A549 treated with RU486 at 1 μM for 4 hours (cell line): ENCODE measurements at places on chromosomes 7 and 10. TPM values are rescaled to one million over a fixed set of nuclear protein-coding genes. Genes with fewer than 3 reads are reported as not detected.

Gene CUZD1
- 1.3 to 1.8 TPM (median 1.6 TPM) in 5 replicates for total RNA-seq

Gene GPR85
- total RNA-seq = not detected in 5 replicates

Gene ABCF2
- total RNA-seq = 63.8 to 70.3 TPM (median 68.4 TPM) in 5 replicates

Gene ZNF365
- total RNA-seq = 0.92 to 1.2 TPM (median 0.94 TPM) in 5 replicates

Gene PLAC9
- total RNA-seq = 0.46 TPM in 1 of 5 replicates, not detected in the others

Gene FOXI2
- total RNA-seq = not detected in 5 replicates

Gene ATP6V0A4
- total RNA-seq = 0.19 to 0.28 TPM (median 0.22 TPM) in 5 replicates

Gene PON1
- total RNA-seq = 0.44 to 1.0 TPM (median 0.66 TPM) in 5 replicates

Gene TFPI2
- total RNA-seq = 253 to 321 TPM (median 285 TPM) in 5 replicates

Gene ZRANB1
- 6.6 to 10.5 TPM (median 9.5 TPM) in 5 replicates for total RNA-seq

Gene PDE1C
- total RNA-seq = 3.7 to 5.5 TPM (median 4.7 TPM) in 5 replicates

Gene MAGI2
- 0.16 to 0.51 TPM (median 0.36 TPM) in 5 replicates for total RNA-seq

Gene BLVRA
- 68.7 to 82.1 TPM (median 70.9 TPM) in 5 replicates for total RNA-seq

Gene EBLN1
- 0.10 to 0.13 TPM in 2 of 5 replicates, not detected in the others for total RNA-seq

Gene OR6V1
- total RNA-seq = not detected in 5 replicates

Gene CRPPA
- total RNA-seq = 0.27 to 1.3 TPM (median 0.67 TPM) in 5 replicates

Gene ETV1
- total RNA-seq = 2.0 to 4.0 TPM (median 3.0 TPM) in 5 replicates

Gene POLR2J2
- 0.21 to 0.51 TPM (median 0.42 TPM) in 5 replicates for total RNA-seq

Gene P4HA1
- 12.9 to 26.3 TPM (median 21.1 TPM) in 5 replicates for total RNA-seq

Gene FEZF1
- not detected in 5 replicates for total RNA-seq

Gene FRMPD2
- total RNA-seq = 0.02 to 0.11 TPM in 2 of 5 replicates, not detected in the others

Gene ZMIZ1
- total RNA-seq = 54.7 to 68.0 TPM (median 62.1 TPM) in 5 replicates

Gene BTAF1
- 6.2 to 15.0 TPM (median 13.6 TPM) in 5 replicates for total RNA-seq

Gene CNPY1
- not detected in 5 replicates for total RNA-seq

Gene LRRC4
- total RNA-seq = not detected in 5 replicates

Gene UBN2
- 1.2 to 3.9 TPM (median 2.7 TPM) in 5 replicates for total RNA-seq

Gene FAM131B
- 0.33 to 0.71 TPM (median 0.46 TPM) in 5 replicates for total RNA-seq

Gene TSPAN12
- total RNA-seq = 0.29 to 0.96 TPM (median 0.61 TPM) in 5 replicates
